Lung (tissue), 17 donors: ENCODE measurements at places on chromosomes 4 and X.
A peak's percentile ranks its signal among the peaks of the same experiment; 100 is the strongest.

- DNase-seq = peak; percentile 84
These were observed 3.1 kb downstream of the SRPX2 start for GRCh38 chrX:100647095-100647494.

DNA sequence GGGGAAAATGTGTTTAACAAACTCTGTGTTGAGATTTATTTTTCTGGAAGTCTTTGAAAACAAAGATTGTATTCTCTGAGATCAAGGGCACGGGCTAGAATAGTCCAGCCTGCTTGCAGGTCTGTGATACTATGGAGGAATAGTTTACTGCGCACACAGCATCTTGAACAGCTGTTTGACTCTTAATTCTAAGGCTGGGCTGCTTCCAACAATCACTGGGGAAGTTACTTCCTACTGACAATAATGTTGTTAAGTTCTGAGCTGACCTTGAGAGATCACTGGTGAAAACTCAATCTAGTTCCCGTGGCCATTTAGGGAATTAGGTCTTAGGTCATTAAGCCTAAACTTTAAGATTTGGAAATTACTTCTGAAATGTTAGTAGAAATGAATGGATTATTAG, 416.1 kb upstream of the FTHL17 start:
- DNase-seq = no peak

- DNase-seq = no peak
These were observed 53.9 kb downstream of the NBDY start for GRCh38 chrX:56782791-56783449.

- DNase-seq = no peak
These were observed 118.5 kb downstream of the RBM47 start for GRCh38 chr4:40511036-40511614.

- no peak for DNase-seq
These were observed 84.5 kb downstream of the AREG start for GRCh38 chr4:74529284-74530041.

GRCh38 chr4:164442180-164442579, 311.8 kb upstream of the SMIM31 start:
- no peak for DNase-seq

GRCh38 chrX:84133023-84133422, 55.0 kb downstream of the RPS6KA6 start:
- no peak for DNase-seq

DNA sequence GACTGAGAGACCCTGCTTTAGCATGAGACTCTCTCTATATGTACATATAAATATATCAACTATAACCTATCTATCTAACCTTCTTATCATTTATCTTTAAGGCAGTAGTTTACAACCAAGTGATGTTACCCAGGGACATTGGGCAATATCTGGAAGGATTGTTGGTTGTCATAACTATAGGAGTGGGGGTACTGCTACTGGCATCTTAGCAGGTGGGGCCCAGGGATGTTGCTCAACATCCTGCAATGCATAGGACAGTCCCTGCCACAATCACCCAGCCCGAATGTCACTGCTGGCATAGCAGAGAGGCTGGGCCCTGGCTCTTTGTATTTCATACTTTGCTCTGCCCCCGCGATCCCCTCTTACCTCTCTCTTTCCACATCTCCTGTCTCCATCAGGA, 397.7 kb downstream of the IL15 start:
- DNase-seq = no peak

GRCh38 chrX:110734894-110735541, 60.6 kb downstream of the CHRDL1 start:
- no peak for DNase-seq

DNA sequence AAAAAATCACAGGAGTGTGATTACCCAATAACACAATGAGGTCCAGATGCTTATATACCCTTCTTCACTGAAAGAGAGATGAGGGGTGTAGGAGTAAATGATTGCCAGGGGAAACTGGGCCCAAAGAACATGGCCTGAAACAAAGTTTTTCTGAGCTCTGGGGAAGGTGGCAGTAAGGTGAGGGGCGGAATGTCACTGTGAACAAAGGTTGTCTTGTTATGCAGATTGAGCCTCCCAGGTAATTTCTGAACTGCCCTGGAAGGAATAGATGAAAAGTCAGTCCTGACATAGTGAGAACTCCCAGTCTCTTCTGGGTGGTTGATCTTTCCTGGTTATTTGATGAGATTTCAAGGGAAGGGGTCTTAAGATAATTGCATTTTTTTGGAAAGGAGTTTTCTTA, 2.5 kb upstream of the TMEM47 start:
- no peak for DNase-seq

DNA sequence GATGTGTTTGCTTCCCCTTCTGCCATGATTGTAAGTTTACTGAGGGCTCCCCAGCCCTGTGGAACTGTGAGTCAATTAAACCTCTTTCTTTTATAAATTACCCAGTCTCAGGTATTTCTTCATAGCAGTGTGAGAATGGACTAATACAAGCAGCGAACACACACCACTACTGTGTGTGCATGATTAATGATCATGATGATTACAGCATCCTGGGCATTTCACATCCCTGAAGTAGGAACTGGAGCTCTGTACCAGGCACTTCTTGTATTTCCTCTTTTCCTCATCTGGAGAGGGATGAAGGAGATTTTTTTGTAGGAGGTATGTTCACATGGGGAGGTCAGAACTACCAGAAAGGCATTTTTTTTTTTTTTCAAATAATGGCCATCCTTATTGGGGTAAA, 60.8 kb downstream of the PPM1K start:
- DNase-seq = no peak

DNA sequence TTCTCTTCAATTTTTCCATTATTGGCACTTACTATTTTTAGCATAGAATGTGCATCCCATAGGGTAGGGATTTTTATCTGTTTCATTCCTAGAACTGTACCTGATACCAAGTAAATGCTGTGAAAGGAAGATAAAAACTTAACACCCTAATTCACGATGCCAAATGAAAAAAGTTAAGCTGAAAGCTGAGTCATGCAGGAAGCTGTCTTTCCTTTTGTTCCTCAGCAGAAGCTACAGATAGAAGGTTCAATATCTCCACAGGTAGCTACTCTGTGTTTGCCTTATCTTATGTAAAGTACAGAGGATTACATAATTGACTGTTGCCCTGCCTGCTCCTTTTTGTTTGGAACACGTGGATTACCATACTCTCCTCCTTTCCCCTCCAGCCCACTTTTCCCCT, 77.0 kb downstream of the LRP2BP start:
- DNase-seq = no peak

DNA sequence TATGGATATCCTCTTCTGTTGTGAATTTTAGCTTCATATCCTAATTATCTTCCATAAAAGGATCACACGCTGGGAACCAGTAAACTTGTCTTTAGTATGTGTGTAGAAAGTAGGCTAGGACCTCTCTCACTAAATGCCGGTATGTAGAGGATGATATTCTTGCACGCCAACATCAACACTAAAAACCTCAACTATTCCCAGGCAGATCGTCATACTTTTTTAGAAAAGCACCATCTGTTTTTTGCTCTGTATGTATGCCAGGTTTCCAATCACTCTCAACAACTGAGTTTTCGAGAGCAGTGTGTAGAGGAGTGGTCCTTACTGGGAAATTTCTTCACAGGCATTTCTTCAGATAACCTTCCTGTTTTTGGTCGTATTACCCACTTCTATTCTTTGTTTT, 283.6 kb downstream of the GALNTL6 start:
- DNase-seq = no peak

DNA sequence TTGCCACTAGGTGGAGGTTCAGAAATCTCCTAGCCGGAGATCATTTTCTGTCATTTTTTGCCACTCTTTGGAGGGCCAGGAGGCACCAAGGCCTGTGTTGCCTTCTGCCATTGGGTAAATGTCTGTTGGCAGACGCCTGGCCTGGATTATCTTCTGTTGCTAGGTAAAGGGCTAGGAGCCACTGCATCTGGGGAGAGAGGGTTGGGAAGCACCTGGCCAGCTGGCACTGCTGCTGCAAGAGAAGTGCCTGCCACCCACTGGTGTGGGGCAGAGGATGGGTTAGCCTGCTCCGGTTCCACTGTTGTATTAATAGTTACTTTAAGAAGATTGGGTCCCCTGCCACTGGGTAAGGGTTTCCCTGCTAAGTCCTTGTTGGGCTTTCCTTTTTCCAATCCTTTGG, 58.1 kb downstream of the AWAT2 start:
- no peak for DNase-seq

DNA sequence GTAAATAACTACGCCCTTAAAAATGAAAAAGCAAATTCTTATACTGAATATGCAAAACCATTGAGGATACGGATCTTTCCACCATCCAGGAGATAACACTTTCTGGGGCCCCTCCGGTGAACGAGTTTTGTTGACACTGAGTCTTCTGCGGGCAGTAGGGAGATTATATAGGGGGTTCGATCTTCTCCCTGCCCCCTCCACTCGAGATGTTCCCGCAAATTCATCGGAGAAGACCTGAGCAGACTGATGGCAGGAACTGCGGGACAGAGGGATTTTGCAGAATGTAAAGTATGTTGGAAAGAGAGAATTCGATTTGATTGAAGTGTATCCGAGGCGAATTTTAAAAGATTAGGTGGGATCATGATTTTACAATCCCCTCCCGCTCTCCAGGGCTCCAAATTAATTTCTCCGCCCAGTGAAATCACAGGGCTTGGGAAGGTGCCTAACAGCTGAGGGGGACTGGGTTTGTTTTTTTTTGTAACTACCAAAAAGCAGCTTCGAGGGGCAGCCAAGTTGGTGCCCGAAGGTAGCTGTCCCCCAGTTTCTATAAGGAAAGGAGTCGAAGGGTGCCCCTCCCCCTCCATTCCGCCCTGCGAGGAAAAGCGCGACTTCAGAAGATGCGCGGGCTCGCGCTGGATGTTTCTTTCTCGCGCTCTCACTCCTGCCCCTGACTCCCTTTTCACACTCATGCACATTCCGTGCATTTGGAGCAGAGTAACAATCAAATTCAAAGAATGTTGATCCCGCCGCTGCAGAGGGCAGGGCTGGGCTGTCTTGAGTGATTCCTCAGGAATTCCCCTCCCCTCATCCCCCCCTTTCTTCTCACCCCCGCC, 1.2 kb downstream of the TMEM255A start:
- DNase-seq = peak; percentile 29

DNA sequence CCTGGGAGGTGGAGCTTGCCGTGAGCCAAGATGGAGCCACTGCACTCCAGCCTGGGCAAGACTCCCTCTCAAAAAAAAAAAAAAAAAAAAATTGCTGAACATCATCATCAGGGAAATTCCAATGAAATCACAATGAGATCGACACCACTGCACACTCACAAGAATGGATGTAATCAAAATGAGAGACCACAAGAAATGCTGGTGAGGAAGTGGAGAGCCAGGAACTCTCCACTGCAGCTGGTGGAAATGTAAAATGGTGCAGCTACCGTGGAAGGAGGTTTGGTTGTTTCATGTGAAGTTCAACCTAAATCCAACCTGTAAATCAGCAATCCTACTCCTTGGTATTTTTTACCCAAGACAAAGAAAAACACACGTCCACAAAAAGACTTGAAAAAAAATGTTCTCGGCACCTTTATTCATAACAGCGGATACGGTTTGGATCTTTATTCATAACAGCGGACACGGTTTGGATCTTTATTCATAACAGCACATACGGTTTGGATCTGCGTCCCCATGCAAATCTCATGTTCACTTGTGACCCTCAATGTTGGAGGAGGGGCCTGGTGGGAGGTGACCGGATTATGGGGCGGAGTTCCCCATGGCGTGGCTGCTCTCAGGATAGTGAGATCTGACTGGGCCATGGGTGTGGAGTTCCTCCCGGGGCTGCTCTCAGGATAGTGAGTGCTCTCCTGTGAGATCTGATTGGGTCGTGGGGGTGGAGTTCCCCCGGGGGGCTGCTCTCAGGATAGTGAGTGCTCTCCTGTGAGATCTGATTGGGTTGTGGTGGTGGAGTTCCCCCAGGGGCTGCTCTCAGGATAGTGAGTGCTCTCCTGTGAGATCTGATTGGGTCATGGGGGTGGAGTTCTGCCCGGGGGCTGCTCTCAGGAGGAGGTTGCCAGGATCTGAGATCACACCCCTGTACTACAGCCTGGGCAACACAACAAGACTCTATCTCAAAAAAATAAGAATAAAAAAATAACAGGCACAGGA, 7.7 kb downstream of the GAK start:
- no peak for DNase-seq

- no peak for DNase-seq
These were observed 20.6 kb downstream of the SH3D19 start for GRCh38 chr4:151304755-151305154.

- no peak for DNase-seq
These were observed 40.9 kb downstream of the TSC22D3 start for GRCh38 chrX:107734646-107735045.

- no peak for DNase-seq
These were observed 470.2 kb downstream of the PCDH19 start for GRCh38 chrX:99939883-99940232.

DNA sequence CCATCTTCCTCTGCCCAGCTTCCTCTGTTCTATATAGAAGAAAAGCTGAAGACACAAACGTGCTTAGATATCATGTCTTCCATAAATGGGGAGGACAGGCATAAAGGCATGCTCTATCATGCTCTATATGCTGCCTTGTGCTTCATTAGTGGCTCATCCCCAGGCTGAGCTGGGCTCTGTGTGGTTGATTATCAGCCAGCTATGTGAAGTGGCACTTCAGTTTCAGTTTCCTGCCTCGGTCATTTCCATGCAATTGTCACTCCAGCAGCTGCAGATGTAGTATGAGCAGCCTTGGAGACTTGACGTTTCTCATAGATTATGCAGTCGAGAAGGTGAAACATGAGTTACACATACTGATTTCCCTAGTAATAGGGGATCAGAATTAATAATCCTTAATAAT, 106.2 kb downstream of the SYTL5 start:
- no peak for DNase-seq

- no peak for DNase-seq
These were observed 24.3 kb downstream of the TBCK start for GRCh38 chr4:106291678-106292077.

- peak; percentile 72 for DNase-seq
These were observed 94.1 kb downstream of the BCOR start for GRCh38 chrX:40003428-40004245.

- DNase-seq = no peak
These were observed 79.0 kb downstream of the DIAPH2 start for GRCh38 chrX:96763608-96764007.

DNA sequence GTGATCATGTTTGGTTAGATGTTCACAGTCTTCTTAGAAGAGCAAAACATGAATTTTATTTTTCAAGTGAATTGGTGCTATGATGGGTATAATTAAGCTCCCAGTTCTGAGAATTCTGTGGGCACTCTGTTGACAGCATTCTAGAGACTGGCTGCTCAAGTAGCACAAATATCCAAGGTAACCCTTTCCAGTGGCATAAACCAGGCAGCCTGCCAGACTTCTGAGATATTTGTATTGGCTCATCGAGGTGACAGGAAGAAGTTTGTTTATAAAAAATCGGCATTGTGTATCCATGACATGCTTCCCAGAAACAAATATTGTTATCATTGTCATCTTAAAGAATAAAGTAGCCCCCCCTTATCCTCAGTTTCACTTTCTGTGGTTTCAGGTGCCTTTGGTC, 28.3 kb downstream of the LANCL3 start:
- DNase-seq = no peak

- no peak for DNase-seq
These were observed 196.0 kb upstream of the RBPJ start for GRCh38 chr4:26124753-26125321.

GRCh38 chr4:1381944-1382541, 24.2 kb downstream of the NKX1-1 start:
- no peak for DNase-seq

GRCh38 chr4:142435599-142436235, 410.4 kb downstream of the INPP4B start:
- peak; percentile 51 for DNase-seq
